Myocyte (in vitro differentiated cells): ENCODE measurements at places on chromosomes 1 and 21. TPM values are rescaled to one million over a fixed set of nuclear protein-coding genes. Genes with fewer than 3 reads are reported as not detected.

DNA sequence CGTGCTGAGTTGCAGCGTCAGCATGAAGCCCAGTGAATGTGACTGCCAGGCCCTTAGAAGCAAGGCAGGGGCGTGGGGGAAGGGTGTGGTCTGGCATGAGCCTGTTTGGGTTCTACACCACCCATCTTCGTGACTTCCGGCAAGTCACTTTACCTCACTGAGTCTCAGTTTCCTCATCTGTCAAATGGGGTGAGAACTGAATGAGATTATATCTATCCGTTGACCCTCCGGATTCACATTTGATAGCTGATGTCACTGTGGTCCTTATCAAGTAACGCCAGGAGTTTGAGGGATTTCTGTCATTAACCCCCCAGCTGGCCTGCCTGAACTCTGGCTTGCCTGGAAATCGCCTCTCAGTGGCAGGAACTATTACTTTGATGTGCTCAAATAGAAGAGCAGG lies 15.6 kb downstream of the MRPL37 start:
- no peak for DNase-seq

Gene SMCP
- not detected in 2 replicates for total RNA-seq

Gene PGLYRP3
- not detected in 2 replicates for total RNA-seq

- DNase-seq: no peak
These were observed 28.6 kb upstream of the PRSS38 start for GRCh38 chr1:227786673-227787512.

DNA sequence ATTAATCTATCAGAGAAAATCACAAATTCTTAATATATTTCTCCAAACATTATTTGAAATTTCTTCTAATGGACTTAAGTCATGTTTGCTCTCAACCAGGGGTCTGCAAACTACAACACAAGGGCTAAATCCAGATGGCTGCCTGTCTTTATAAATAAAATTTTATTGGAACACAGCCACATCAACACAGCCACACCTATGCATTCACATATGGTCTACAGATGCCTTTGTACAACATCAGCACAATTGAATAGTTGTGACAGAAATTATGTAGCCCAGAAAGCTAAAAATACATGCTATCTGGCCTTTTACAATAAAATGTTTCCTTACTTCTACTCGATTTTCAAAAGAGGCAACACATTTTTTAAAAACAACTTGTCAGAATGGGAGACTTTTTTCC lies 103.9 kb downstream of the DPYD start:
- DNase-seq: no peak

DNA sequence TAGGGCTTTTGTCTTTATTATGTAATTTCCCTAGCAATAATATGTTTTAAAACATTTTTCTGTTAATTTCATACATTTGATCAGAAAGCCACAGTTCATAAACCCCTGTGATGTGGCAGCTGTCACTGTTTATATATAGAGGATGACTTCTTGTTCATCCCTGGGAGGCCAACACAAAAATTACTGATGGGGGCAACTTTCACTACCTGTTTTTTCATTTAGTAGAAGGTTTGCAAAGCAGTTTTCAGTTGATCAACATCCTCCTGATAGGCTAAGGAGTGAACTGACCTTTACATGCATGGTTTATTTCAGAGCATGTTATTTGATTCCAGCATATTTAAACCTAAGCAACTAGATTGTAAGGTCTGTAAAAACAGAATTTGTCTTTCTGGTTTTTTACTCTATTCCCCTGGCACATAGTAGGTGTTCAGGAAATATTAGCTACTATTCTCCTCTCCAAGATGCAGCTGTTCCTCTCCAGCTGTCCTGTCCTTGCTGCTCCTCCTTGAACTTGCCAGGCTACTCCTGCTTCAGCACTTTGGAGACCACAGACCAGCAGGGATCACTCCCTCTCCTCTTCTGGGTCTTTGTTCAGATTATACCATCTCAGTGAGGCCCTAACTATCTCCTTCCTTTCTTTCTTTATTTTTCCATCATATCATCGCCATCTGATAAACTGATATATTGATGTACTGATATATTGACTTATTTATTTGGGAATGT lies 54.7 kb downstream of the ROR1 start:
- DNase-seq: peak; percentile 68

Gene PIGM
- total RNA-seq: 3.3 and 3.7 TPM in 2 replicates

- no peak for DNase-seq
These were observed 43.2 kb upstream of the SPOCD1 start for GRCh38 chr1:31859044-31859443.

Gene CENPF
- total RNA-seq: 2.8 and 3.7 TPM in 2 replicates

Gene PLA2G5
- total RNA-seq: not detected in 2 replicates

GRCh38 chr1:15757575-15758342 lies 836 bp upstream of the FBLIM1 start:
- DNase-seq: peak; percentile 75

Gene RPE65
- total RNA-seq: 0.36 and 0.80 TPM in 2 replicates

GRCh38 chr1:60622486-60622885 lies 459.9 kb upstream of the NFIA start:
- no peak for DNase-seq

- DNase-seq: peak; percentile 86
These were observed 18.1 kb upstream of the COL18A1 start for GRCh38 chr21:45386728-45387371.

DNA sequence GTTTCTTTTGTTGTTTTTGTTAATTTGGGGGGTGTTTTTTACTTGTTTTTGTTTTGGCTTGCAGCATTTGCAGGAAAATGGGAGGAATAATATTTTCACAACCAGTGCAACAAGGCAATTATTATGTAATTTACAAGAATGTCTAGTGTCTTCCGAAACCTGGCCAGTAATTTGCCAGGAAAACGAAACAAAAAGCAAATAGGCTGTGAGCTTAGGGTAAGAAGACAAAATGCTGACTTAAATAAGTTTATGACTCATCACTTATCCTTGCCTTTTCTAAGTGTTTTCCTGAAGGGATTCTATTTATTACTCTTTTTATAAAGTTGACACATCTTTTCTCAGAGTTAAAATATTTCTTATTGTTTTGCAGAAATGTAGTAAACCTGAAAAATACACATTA lies 49.8 kb downstream of the KCNT2 start:
- DNase-seq: peak; percentile 68

GRCh38 chr1:214044438-214045214 lies 56.9 kb downstream of the PROX1 start:
- DNase-seq: no peak

DNA sequence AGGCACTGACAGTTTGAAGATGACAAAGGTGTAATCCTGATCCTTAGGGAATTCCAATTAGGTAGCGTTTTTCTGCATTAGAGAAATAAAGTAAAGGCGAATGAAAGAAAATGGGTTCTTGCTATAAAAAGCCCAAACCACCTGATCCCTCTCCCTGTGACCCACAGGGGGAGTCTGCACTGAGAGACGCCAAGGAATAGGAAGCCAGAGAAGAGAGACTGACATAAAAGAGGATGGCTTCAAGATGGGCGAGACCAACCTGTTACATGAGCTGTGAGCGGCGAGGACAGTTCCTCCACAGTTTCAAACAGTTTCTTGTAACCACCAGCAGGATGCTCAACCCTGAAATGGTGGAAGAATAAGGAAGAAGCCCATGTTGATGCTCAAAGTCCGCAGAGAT lies 1.4 kb downstream of the RPE65 start:
- DNase-seq: no peak

Gene DHRS3
- 0.21 TPM in 1 of 2 replicates, not detected in the other for total RNA-seq

Gene ZNF593
- 25.6 and 27.8 TPM in 2 replicates for total RNA-seq
